Skin of body (tissue), 3 donors: ENCODE measurements at places on chromosomes 5 and 9. TPM values are rescaled to one million over a fixed set of nuclear protein-coding genes. Genes with fewer than 3 reads are reported as not detected.

GRCh38 chr5:7606840-7607465 is 211.0 kb downstream of the ADCY2 start:
- no peak for DNase-seq

Gene ZFP2
- 1.9 TPM for total RNA-seq

DNA sequence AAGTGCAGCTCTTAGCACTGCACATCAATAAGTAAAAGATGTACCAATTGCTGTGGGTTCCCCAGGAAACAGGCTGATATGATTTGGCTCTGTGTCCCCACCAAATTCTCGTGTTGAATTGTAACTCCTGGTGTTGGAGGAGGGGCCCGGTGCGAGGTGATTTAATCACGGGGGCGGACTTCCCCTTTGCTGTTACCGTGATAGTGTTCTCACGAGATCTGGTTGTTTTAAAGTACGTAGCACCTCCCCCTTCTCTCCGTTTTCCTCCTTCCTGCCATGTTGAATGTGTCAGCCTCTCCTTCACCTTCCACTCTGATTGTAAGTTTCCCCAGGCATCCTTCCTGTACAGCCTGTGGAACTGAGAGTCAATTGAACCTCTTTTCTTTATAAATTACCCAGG is 93.2 kb upstream of the ACTBL2 start:
- DNase-seq, result no peak

DNA sequence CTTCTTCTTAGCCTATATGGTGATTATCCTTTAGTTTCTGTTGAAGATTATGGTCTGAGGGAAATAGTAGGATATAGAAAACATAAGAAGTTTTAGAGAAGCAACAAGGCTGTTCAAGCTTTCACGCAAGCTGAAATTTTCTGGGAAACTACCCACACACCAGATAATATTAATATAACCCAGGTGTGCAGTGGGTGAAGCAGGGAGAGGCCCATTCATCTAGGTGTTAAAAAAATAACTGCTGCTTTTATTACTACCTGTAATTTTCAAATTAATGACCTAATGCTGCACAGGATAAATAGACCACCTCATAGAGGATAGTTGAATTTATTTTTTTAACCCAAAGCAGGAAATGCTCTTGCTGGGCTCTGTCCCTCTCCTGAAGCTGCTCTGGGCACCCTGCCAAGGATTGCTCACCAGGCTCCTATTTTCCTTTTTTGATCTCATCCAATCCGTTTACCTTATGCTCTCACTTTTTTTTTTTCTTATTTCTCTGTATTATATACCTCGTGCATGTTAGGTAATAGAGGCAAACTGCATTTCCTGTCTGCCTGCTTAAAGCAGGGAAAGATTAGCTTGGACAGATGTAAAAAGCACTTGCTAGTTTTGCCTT is 124.3 kb upstream of the SLC12A2 start:
- DNase-seq, result no peak

- DNase-seq, result no peak
These were observed 1.6 kb downstream of the C1QTNF3 start for GRCh38 chr5:34041247-34041972.

DNA sequence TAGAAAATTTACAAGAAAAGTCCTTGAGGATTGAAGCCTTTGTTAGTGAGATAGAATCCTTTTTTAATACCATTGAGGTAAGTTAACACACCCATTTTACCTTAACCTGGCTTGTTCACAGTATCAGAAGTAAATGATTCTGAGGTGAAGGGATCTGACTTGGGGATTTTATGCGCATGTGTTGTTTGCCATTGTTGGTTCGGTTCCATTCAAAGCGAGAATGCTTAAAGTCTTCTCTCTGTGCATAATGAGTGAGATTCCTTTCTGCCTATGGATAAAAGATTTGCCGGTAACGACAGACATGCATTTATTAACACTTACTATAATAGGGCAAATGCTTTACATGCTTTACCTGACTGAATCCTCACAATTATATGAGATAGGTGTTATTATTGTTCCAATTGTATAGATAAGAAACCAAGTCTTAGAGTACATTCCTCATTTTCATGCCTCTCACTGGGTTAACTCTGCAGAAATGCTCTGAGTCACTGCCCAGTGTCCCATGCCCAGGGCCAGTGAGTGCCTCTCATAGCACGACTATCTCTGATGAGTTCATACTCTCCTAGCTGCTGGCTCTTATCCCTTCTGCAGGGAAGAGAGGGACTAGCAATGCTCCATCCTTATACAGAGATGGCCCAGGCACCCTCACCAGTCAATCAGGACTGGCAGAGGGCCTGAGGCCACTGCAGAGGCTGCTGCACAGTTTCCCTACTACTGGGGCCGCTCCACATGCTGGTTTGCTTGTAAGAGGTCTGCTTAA is 54.4 kb downstream of the CMYA5 start:
- DNase-seq, result no peak

Gene C5
- 10.3 TPM for total RNA-seq

- no peak for DNase-seq
These were observed 30.7 kb downstream of the EHMT1 start for GRCh38 chr9:137649553-137649952.

GRCh38 chr5:460273-460625 is 17.3 kb downstream of the EXOC3 start:
- DNase-seq, result no peak

DNA sequence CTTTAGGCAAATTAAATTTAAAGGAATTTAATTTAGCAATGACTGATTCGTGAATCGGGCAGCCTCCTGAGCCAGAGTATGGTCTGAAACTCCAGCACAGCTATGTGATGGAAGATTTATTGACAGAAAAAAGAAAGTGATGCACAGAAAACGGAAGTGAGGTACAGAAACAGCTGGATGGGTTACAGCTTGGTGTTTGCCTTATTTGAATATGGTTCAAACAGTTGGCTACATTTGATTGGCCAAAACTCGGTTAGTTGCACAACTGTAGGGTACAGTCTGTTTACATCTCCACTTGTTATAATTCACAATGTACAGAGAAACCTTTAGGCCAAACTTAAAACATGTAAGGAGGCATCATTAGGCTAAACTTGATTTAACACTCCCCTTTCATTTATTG is 1716.1 kb upstream of the C9orf72 start:
- DNase-seq, result no peak

Gene SEC61B
- total RNA-seq, result 54.4 TPM

Gene UGT3A1
- total RNA-seq, result 2.5 TPM

GRCh38 chr5:157955541-157956172 is 96.7 kb upstream of the CLINT1 start:
- no peak for DNase-seq

- DNase-seq, result no peak
These were observed 11.5 kb upstream of the PRRC1 start for GRCh38 chr5:127505905-127506304.

Gene PCDHAC1
- 0.69 TPM for total RNA-seq

DNA sequence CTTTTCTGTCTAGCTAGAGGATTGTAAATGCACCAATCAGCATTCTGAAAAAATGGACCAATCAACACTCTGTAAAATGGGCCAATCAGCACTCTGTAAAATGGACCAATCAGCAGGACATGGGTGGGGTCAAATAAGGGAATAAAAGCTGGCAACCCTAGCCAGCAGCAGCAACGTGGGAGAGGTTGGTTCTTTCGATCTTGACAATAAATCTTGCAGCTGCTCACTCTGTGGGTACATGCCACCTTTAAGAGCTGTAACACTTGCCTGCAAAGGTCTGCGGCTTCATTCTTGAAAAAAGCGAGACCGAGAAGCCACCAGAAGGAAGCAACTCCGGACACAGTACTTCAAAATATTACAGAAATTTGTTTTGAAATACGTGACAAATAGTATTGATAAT is 424.6 kb upstream of the CDH9 start:
- DNase-seq, result no peak

DNA sequence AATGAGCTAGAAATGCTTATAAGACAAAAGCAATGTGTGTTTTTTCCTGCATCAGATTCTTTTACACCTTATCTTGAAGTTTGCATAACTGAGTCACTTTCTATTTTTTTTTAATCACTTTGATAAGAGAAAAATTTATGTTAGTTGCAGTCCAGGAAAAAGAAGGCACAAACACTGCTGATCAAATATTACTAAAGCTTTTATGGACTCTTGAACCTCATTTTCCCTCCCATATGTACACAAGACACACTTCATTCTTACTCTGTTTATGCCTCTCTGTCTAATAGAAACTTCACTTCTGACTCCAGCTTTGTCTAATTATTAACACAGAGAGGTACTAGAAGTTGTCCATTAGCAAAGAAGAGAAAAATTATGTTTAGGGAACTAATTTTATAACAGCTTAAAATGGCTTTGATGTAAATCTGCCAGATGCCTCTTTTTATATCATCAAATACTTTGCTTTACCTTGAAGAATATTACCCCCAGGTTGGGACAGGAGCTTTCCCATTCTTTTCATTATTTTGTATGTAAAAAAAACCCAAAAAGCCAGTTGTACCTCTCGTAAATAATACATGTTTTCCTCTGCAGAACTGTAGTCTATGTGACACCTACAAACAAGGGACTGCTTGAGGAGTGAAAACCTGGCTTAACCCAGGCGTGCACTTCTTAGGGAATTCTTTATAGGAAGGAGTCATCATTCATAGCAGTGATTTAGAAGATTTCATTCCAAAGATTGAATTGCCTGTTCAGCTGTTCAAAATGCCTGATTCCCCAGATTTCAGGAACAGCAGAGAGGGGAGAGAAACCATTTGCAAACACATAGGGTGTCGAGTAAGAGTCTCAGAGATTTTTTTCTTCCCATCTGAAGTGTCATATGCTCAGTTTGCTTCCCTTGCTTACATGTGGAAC is 72.6 kb downstream of the DAPK1 start:
- DNase-seq, result no peak

DNA sequence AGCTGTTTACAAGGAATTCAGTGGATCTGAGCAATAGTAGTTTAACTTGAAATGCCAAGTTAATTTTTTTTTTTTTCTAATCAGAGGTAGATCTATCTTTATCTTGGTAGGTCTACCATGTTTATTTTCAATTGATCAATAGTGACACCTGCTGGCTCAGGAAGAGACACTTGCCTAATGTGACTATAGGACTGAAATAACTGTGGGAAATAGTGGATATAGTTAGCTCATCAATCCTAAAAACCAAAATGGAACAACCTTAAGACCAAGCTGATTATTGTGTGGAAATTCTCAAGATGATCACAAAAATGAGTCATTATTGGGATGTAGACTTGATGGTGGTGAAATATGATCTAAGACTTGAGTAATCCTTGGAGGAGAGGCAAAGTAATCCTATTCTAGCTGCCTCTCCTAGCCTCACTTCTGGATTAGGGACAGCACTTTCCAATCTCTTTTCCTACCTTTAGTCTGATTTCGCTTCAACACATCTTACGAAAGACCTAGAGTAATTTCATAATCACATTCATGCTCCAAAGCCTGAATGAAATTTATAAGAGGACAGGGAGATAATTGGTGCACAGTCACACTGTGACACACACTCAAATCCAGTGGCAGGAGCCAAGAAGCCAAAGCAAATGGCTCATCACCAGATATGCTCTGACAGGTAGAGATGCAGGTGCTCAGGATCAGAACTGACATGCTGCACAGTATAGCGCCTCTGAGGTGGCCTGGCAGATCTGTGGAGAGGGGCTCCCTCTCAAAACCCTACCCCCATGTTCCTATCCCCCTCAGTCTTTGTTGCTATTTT is 156.3 kb downstream of the HMHB1 start:
- DNase-seq, result peak; percentile 33

Gene CARTPT
- total RNA-seq, result not detected

GRCh38 chr9:109993250-109993978 is 213.4 kb downstream of the PALM2AKAP2 start:
- DNase-seq, result no peak

Gene TMEM8B
- total RNA-seq, result 3.6 TPM

DNA sequence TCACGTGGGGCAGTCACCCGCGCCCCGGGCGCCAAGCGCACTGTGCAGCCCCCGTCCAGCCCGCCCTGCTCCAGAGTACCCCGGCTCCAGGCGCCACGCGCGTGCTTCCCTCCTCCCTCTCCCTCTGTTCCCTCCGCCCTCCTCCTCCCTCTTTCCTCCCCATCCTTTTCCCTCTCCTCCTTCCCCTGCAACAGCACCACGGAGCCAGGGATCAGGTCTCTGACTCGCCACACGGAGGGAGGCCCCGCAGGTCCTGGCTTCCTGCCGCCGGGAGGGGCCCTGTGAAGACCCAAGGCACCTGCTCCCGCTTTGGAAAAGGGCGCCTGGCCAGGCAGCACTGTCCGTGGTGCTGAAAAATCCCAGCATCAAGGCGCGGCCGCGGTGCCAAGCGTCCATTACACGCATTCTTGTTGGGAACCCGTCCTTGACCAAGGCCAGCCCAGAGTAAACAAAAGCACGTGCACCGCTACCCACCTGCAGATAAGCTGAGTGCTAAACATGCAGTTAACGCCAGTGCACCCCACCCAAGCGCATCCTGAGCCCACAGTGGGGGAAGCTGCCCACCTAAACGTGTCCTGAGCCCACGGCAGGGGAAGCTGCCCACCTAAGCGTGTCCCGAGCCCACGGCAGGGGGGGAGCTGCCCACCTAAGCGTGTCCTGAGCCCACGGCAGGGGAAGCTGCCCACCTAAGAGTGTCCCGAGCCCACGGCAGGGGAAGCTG is 21.7 kb downstream of the SLC6A18 start:
- DNase-seq, result no peak

DNA sequence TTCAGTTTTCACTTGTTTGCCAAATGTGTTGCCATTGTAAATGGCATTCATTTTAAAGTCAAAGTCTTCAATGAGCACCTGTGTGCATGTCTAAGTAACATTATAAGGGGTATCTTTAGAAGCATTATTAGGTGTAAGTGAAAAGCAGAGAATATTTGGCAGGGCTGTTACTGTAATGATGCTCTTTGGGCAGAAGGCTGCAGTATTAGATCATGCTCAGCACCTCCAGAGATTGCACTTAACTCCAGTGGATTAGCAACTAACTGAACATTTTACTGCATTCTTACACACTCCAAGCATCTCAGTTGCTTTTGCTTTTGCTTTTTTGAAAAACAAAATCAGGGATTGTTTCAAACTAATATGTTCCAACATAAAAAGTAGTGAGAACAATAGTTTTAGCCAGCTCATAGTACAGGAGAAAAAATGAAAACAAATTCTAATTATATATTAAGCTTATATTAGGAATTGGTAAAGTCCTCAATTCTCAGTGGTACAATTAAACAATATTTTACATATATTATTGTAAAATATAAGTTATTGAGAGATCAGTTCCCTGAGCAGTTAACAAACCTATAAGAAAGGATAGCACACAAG is 1740.9 kb upstream of the CDH9 start:
- no peak for DNase-seq
